RKO (cell line): ENCODE measurements at places on chromosomes 7 and 10.

GRCh38 chr10:80871083-80871482, 333.4 kb downstream of the SH2D4B start:
- DNase-seq: no peak

GRCh38 chr7:158613481-158613880, 25.9 kb upstream of the PTPRN2 start:
- DNase-seq: peak; percentile 6

- DNase-seq: no peak
These were observed 470.7 kb downstream of the DNAJB6 start for GRCh38 chr7:157807510-157807909.

DNA sequence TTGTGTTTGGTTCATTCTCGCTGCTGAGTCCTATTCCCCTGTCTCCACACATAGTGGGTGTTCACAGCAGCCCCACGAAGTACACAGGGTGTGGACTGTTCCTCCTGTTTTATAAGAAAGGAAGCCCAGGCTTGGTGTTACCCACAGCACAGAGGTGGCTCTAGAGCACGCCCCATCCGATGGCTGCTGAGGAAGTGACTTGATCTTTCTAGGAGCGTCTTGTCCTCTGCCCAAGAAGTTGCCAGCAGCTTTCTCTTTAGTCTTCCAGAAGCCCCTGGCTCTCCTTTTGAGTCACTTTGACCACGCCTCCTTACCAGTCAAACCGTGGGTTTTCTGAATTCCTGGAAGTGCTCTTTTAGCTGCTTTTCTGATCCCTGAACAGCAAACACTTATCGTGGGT, 94.0 kb downstream of the GRK5 start:
- no peak for DNase-seq

DNA sequence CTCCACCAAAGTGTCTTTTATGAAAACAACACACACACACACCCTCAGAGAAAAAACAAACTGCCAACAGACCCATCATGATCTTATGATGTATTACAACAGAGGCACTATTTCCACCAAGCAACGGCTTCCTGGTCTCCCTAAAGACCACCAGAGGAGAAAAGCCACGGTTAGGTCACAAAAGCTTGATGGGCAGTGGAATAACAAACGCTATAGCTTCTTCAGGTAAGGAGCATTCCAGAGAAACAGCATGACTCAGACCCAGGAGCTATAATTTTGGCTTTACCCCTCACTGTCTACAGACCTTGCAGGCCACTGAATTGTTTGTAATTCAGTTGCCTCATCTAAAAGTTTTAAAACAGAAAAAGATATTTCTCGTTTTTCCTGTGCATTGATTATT, 105.7 kb upstream of the GPR141 start:
- no peak for DNase-seq

DNA sequence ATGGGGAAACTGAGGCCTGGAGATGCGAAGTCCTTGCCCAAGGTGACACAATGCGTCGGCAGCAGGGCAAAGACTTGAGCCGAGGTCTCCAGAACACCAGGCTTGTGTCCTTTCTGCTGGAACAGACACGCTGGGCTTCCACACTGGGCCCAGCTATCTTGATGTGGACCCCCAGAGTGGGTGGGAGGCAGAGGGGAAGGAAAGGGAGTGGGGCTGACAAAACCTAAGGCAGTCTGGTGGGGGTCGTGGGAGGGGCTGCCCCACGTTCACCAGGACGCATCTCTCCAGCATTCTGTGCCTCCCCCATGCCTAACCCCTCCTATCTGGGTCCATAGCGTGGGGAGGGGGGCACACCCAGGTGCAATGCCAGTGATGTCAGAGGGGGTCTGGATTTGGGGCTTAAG, 38.1 kb downstream of the PPIF start:
- DNase-seq: no peak

DNA sequence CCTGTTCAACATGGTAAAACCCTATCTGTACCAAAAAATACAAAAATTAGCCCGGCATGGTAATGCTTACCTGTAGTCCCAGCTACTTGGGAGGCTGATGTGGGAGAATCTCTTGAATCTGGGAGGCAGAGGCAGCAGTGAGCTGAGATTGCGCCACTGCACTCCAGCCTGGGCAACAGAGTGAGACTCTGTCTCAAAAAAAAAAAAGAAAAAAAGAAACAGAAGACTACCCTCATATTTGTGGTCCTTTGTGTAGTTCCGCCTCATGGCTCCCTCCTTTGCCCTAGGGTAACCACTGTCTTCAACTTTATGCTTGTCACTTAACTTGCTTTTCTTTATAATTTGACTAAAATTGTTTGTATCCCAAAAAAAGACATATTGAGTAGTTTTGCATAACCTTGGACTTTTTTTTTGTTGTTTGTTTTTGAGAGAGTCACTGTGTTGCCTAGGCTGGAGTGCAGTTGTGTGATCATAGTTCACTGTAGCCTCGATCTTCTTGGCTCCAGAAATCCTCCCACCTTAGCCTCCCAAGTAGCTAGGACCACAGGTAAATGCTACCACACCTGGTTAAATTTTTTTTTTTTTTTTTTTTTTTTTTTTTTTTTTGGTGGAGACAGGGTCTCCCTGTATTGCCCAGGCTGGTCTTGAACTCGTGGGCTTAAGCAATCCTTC, 3.7 kb downstream of the ZNF487 start:
- DNase-seq: no peak

DNA sequence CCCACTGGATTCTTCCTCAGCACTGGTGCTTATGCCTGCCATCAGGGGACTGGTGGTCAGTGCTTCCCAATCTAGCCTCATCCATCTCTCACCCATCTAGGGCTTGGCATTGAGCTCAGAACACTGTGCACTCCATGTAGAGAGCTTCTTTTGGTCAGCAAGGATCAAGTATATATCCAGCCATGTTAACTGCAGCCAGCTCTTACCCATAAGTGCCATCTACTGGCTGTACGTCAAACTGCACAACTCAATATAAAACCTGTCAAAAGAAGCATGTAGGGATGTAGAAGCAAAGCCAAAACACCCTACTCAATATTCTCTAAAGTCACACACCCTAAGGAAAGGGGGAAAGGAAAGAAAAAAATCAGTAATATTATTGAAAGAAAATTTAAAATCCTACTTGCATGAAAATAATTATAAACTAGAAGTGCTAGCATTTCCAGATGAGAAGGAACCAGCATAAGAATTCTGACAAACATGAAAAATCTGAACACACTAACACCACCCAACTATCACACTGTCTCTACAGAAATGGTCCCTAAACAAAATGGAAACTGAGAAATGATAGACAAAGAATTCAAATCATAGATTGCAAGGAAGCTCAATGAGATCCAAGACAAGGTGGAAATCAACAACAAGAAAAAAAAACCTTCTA, 531.1 kb upstream of the STEAP1 start:
- DNase-seq: peak; percentile 83

GRCh38 chr10:24920907-24921881, 31.2 kb downstream of the PRTFDC1 start:
- peak; percentile 98 for DNase-seq

GRCh38 chr7:153470004-153470671, 582.1 kb upstream of the DPP6 start:
- DNase-seq: no peak

DNA sequence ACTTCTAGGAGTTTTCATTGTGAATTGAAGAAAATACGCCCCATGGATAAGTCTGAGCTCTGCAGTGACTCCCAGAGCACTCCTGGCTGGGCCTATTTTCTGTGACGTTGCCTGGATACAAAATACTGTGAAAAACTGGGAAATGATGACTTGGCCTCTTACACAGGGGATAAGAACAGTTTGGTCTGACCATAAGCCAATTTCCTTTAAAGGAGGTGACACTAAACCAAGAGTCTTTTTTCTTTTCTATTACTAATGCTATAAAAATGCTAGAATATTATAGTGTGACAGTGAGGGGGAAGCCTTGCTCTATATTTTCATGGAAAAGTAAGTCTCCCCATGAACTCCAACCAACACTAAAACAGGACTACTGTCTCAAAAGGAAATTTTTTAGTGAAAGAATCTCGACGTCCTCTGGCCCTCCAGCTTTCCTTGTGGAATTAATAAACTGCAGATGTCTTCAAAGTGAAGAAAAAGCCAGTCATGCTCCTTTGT, 45.5 kb downstream of the MYOF start:
- DNase-seq: peak; percentile 99

- DNase-seq: no peak
These were observed 801.2 kb upstream of the ZWINT start for GRCh38 chr10:57162231-57162630.

- DNase-seq: no peak
These were observed at the start of gene DNAH11 for GRCh38 chr7:21542891-21543527. Gene DNAH11 (plus strand): TSS chr7:21543039. CDS start chr7:21543246, 207 bp downstream.

- DNase-seq: no peak
These were observed 376.8 kb downstream of the EXOC4 start for GRCh38 chr7:133629701-133630100.

- peak; percentile 53 for DNase-seq
These were observed 819 bp downstream of the TMED4 start for GRCh38 chr7:44580945-44581878.

DNA sequence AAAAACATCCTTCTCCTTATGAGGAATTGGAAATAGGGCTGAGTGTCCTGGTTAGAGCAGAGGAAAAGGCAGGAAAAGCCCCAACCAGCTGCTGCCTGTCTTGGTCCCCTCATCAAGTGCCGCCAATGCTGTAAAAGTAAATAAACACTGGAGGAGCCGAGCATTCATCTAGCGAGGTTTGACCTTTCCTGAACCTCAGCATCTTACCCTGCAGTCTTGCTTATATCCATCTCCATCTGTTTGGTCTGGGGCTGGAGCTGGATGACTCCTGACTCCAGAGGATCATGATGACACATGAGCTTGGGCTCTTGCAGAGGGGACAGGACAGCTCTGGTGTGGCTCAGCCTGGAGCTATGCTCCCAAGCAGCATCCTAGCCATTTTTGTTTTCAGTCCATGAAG, 501.1 kb downstream of the TNS3 start:
- no peak for DNase-seq

GRCh38 chr7:5681979-5682546, 99.4 kb downstream of the RNF216 start:
- no peak for DNase-seq

DNA sequence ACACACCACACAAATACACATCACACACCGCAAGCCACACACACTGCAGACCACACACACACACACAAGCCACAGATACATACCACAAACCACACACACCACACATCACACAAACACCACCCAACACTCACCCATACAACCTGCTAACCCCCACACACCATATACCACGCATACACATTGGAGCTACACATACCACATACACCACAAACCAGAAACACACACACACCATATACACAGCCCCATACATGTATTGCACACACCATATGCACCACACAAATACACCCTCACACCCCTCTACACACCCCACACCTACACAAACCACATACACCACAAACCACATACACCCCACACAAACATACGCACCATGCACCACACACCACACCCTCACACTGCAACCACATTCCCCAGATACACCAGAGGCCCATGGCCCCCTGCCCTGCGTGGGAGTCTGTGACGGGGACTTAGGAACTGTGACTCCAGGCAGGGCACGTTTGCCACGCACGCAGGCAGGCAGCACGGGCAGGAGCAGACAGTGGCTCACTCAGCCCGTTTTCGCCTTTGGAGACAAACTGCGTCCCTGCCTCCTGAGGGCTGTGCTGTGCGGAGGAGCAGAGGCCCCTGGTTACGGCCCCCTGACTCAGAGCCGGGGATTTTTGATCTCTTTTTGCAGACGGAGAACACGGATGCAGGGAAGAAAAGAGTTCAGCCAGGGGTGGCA, 52.6 kb downstream of the TMEM209 start:
- no peak for DNase-seq

DNA sequence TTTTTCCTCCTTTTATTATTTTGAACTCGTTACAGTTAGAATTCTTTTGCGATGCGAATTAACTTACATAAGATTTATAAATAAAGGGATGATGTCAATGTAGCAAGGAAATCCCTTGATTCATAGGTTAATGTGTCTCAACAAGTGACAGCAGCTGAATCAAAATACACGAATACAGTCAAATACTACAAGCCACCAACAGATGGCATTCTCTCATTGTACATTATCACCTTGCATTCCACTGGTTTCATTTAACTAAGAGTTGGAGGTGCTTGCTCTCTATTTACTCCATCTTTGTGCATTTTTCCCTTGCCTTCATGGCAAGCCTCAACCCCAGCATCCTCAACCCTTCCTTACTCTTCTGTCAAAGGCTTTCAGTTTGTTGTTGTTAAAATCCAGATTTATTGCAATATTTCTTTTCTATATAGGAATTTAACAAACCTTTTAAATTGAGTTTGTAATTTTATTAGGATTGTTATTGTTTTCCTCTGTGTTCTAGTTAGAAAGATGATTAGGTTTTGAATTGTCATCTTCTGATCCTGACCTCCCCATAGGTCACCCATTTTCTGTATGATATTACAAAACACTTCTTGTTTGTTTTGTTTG, 78.3 kb downstream of the SLC25A40 start:
- peak; percentile 87 for DNase-seq

DNA sequence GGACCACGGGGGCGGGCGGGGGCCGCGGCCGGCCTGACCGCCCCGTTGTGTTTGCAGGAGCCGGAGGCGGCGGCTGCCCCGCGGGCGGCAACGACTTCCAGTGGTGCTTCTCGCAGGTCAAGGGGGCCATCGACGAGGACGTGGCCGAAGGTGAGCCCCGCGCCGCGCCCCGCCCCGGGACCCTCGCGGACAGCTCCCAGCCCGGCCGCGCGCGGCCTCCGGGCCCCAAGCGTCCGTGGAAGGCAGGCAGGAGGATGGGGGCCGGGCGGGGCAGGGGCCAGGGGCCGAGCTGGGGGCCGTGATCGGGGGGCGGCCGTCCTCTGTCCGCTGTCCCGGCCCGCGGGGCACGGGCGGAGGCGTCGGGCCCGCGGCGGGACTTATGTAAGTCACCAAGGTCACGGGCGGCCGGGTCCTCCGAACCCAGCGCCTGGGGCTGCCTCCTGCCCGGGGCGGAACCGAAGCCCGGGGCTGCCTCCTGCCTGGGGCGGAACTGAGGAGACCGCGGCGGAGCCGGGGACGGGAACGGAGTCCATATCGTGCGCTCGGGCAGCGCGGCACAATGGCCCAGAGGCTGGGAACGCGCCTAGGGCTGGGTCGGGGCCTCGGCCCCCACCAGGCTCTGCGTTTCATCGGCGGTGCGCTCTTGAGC, 497 bp downstream of the PPP2R2D start:
- DNase-seq: peak; percentile 32

DNA sequence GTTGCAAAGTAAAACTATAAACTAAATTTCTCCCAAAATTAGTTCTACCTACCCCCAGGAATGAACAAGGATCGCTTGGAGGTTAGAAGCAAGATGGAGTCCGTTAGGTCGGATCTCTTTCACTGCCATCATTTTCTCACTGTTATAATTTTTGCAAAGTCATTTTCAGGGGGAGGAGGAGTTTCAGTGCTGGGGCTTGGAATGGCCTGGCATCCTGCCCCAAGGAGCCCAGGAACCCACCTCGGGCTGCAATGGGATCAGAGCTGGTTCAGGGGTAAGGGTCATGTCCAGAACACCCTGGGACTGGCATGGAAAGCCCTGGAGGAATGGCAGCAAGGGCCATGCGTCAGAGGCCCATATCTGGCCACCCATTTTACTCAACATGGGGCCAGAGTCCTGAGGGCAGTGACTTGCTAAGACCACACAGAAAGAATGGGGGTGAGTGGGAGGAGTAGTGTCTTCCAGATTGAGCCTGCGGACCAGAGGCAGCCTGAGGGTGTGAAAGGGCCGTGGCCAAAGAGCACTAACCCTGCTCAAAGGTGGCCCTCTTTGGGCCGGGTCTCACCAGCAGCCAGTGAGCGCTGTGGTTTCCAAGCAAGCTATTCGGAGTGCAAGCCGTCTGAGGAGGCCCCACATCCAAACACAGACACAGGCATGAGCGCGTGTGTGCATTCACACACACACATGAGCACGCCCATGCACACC, 31.8 kb downstream of the GPRIN2 start:
- no peak for DNase-seq

- DNase-seq: no peak
These were observed 526 bp downstream of the GIMAP1 start for GRCh38 chr7:150716939-150717338.

GRCh38 chr10:125149036-125149679, 11.2 kb downstream of the CTBP2 start:
- DNase-seq: peak; percentile 58
